Left cardiac atrium (tissue), 4 donors: ENCODE measurements at places on chromosomes 5 and 9. TPM values are rescaled to one million over a fixed set of nuclear protein-coding genes. Genes with fewer than 3 reads are reported as not detected.

GRCh38 chr5:161155451-161155850 is 303.4 kb upstream of the ATP10B start:
- no peak for DNase-seq

GRCh38 chr9:77585335-77585786 is 62.8 kb downstream of the GNA14 start:
- DNase-seq, result no peak

DNA sequence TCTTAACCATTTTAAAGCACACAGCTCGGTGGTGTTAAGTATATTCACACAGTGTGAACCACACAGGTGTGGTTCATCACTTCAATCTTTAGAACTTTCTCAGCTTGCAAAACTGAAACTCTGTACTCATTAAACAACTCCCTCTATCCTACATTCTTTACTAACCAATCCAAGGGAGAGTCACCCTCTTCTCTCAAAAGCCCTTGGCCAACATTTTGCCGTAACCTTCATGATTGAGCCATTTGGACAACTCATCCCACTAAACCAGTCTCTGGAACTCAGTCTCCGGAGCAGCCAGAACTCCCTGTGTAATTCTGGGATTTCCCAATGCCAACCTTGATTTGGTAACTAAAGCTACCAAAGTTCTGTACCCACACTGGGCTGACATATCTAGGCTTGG is 84.7 kb downstream of the TTC39B start:
- DNase-seq, result no peak

The GAPVD1 gene
- total RNA-seq, result 36.8 TPM

The FBP1 gene
- total RNA-seq, result 3.4 TPM
